ENCODE measurements at places on chromosomes 5 and 9. TPM values are rescaled to one million over a fixed set of nuclear protein-coding genes. Genes with fewer than 3 reads are reported as not detected.
A peak's percentile ranks its signal among the peaks of the same experiment; 100 is the strongest.

The NMUR2 gene
- polyA plus RNA-seq: 0.75 TPM

The DEPDC1B gene
- polyA plus RNA-seq: 15.3 TPM

The CCNJL gene
- 12.7 TPM for polyA plus RNA-seq

The CCNB1 gene
- 40.7 TPM for polyA plus RNA-seq

The GDA gene
- 97.2 TPM for polyA plus RNA-seq

The FOXD4L3 gene
- polyA plus RNA-seq: 0.12 TPM

The IGIP gene
- polyA plus RNA-seq: 9.4 TPM

The PTGER4 gene
- 11.6 TPM for polyA plus RNA-seq

The GPRIN1 gene
- polyA plus RNA-seq: 7.0 TPM

DNA sequence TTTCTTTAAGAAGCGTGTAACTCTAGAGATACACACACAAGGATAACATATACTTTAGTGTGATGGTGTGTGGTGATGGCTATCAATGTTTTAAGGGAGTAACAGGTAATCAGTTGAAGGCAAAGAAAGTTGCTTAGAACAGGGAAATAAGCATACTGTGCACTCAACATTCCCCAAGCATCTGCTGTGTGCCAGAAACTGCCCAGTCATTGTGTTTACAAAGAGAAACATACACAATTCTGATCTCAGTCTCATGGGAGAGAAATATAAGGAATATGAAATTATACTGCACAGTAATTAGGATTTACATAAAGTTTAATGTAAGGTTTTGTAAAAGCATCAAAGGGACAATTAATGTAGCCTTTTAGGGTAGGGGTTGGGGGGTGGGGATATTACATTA lies 224.1 kb upstream of the TYRP1 start:
- no peak overlapping the region for H3K27ac ChIP-seq
- H3K27me3 ChIP-seq: no peaks in the 10 kb centered on the region
- DNase-seq: no peak
- no peaks in the 10 kb centered on the region for H3K4me1 ChIP-seq
- H3K4me3 ChIP-seq: no peak overlapping the region

DNA sequence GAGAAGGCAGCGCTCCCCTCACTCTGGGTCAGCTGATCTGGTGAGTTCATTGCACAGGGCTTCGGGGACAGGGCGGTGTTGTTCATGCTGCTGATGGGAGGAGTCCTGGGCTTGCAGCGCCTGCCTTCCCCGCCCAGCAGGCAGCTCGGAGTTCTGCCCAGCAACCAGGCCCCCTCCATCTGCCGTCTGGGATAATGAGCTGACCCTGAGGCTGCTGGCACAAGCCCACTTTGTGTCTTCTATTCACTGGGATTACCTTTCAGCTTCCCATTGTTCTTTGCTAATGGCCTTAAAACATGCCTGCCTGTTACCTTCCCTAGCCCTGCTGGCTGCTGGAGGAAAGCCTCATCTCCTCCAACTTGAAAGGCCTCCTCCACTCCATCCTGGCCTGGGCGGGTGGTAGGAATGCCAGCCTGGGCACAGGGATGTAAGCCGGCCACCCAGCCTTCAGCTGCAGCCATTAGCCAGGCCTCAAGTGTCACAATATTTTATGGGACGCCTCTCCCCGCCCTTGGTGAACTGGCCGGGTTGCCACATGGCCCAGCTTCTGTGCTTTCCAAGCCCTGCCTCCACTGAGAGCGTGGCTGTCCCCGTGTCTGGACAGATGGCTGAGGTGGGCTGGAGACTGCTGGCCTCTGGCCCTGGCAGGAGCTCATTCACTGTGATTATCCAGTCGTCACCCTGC lies 70.4 kb downstream of the GADD45G start:
- peak; percentile 65 for DNase-seq
- H3K36me3 ChIP-seq: no peaks in the 10 kb centered on the region
- peak overlapping the region; percentile 28 for H3K27ac ChIP-seq
- H3K4me1 ChIP-seq: peaks cover 26% of the 10 kb centered on the region
- no peak overlapping the region for H3K4me3 ChIP-seq
- H3K27me3 ChIP-seq: no peaks in the 10 kb centered on the region

- H3K36me3 ChIP-seq: no peaks in the 10 kb centered on the region
- DNase-seq: no peak
- H3K27me3 ChIP-seq: no peaks in the 10 kb centered on the region
Measured at GRCh38 chr5:15992918-15993317, 186.7 kb downstream of the MARCHF11 start.

- H3K4me3 ChIP-seq: no peak overlapping the region
- no peak for DNase-seq
- H3K4me1 ChIP-seq: no peaks in the 10 kb centered on the region
- no peaks in the 10 kb centered on the region for H3K27me3 ChIP-seq
Measured at GRCh38 chr9:77594963-77595362, 53.2 kb downstream of the GNA14 start.

DNA sequence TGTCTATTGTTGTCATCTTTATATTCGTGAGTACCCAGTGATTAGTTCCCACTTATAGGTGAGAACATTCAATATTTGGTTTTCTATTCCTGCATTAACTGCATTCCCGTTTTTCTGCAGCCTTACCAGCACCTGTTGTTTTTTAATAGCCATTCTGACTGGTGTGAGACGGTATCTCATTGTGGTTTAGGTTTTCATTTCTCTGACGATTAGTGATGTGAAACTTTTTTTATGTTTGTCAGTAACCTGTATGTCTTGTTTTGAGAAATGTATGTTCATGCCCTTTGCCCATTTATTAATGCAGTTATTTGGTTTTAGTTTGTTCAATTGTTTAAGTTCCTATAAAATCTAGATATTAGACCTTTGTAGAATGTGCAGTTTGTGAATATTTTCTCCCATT lies 546.0 kb upstream of the RORB start:
- no peaks in the 10 kb centered on the region for H3K4me1 ChIP-seq
- no peak overlapping the region for H3K27ac ChIP-seq

GRCh38 chr9:19252174-19252884 lies 21.8 kb downstream of the DENND4C start:
- DNase-seq: no peak
- no peak overlapping the region for H3K4me3 ChIP-seq
- no peak overlapping the region for H3K27ac ChIP-seq
- H3K36me3 ChIP-seq: peaks cover 3% of the 10 kb centered on the region
- H3K27me3 ChIP-seq: no peaks in the 10 kb centered on the region
- peaks cover 12% of the 10 kb centered on the region for H3K4me1 ChIP-seq

DNA sequence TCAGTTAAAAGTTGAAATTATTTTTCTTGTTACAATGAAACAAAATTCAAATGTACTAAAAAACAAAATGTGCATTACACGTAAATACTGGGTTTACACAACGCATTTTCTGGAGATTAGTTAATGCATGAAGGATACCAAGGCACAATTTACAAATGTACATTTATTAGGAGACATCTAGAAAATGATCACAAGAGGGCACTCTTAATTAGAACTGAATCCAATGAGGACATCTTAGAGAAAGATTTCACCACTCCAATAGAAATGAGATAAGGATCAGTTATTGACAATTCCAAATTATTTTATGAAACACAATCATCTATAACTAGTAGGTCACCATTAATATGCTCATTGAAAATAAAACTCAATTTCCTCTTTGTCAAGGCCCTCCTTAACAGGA lies 36.6 kb upstream of the CDH12 start:
- no peak overlapping the region for H3K27ac ChIP-seq
- no peaks in the 10 kb centered on the region for H3K27me3 ChIP-seq
- no peak overlapping the region for H3K4me3 ChIP-seq
- H3K4me1 ChIP-seq: no peaks in the 10 kb centered on the region
- H3K36me3 ChIP-seq: no peaks in the 10 kb centered on the region

GRCh38 chr9:131464354-131465000 lies 38.2 kb upstream of the POMT1 start:
- peaks cover 88% of the 10 kb centered on the region for H3K36me3 ChIP-seq
- no peak overlapping the region for H3K27ac ChIP-seq
- DNase-seq: no peak

GRCh38 chr5:110536120-110537115 lies 190.1 kb downstream of the TMEM232 start:
- no peak for DNase-seq
- no peaks in the 10 kb centered on the region for H3K27me3 ChIP-seq
- no peak overlapping the region for H3K4me3 ChIP-seq
- peaks cover 12% of the 10 kb centered on the region for H3K4me1 ChIP-seq

GRCh38 chr5:179051784-179052183 lies 8.4 kb upstream of the ZNF354C start:
- H3K4me3 ChIP-seq: no peak overlapping the region
- no peaks in the 10 kb centered on the region for H3K27me3 ChIP-seq
- DNase-seq: no peak
- no peaks in the 10 kb centered on the region for H3K4me1 ChIP-seq
- no peak overlapping the region for H3K27ac ChIP-seq

- no peak for DNase-seq
- H3K4me3 ChIP-seq: no peak overlapping the region
- H3K27ac ChIP-seq: no peak overlapping the region
- H3K36me3 ChIP-seq: no peaks in the 10 kb centered on the region
- no peaks in the 10 kb centered on the region for H3K27me3 ChIP-seq
Measured at GRCh38 chr9:83315649-83316048, 222.6 kb downstream of the FRMD3 start.

- DNase-seq: no peak
- peak overlapping the region; percentile 96 for H3K4me3 ChIP-seq
- peaks cover 12% of the 10 kb centered on the region for H3K36me3 ChIP-seq
- H3K27ac ChIP-seq: peak overlapping the region; percentile 96
- H3K4me1 ChIP-seq: peaks cover 38% of the 10 kb centered on the region
Measured at GRCh38 chr9:93132946-93133680, 938 bp downstream of the NINJ1 start.

- no peaks in the 10 kb centered on the region for H3K27me3 ChIP-seq
- no peaks in the 10 kb centered on the region for H3K4me1 ChIP-seq
- H3K27ac ChIP-seq: no peak overlapping the region
- no peak overlapping the region for H3K4me3 ChIP-seq
- no peaks in the 10 kb centered on the region for H3K36me3 ChIP-seq
Measured at GRCh38 chr5:3339798-3340115, 255.9 kb upstream of the IRX1 start.

DNA sequence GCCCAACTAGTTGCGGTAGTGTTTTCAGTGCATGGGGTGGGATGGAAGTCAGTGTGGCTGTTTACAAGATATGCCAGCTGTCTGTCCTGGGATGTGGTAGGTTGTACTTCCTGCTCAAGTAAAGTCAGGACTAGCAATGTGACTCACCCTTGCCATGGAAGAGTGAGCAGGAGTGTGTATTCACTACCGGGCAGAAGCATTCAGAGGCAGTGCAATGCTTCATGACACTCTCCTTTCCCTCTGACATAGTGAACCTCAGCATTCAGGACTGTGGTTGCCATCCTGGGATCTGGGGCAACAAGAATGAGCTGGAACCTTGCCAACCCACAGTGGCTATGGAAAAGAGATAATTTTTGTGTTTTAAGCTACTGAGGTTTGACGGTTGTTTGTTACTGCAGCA lies 68.9 kb downstream of the BOD1 start:
- H3K36me3 ChIP-seq: no peaks in the 10 kb centered on the region
- no peak for DNase-seq
- H3K27ac ChIP-seq: no peak overlapping the region
- no peak overlapping the region for H3K4me3 ChIP-seq
- no peaks in the 10 kb centered on the region for H3K27me3 ChIP-seq

DNA sequence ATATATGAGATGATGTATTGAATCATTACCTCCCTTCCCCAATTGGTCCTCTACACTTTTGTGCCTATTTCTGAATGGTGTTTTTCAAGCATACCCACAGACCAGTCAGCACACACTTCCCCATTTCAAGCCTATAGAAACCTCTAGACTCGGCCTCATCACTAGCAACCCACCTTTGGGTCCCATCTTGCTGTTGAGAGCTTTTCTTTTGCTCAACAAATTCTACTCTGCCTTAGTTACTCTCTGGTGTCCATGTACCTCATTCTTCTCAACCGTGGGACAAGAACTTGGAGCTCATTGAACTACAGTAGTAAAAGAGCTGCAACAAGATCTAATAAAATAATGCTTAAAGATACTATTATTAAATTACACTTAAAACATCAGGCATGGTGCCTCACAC lies 49.0 kb upstream of the KDM4C start:
- no peak for DNase-seq
- H3K36me3 ChIP-seq: no peaks in the 10 kb centered on the region
- H3K27me3 ChIP-seq: no peaks in the 10 kb centered on the region
- no peak overlapping the region for H3K4me3 ChIP-seq
- peaks cover 3% of the 10 kb centered on the region for H3K4me1 ChIP-seq
- no peak overlapping the region for H3K27ac ChIP-seq

- no peak overlapping the region for H3K4me3 ChIP-seq
- no peaks in the 10 kb centered on the region for H3K27me3 ChIP-seq
- no peak overlapping the region for H3K27ac ChIP-seq
- DNase-seq: no peak
- H3K4me1 ChIP-seq: no peaks in the 10 kb centered on the region
Measured at GRCh38 chr9:121253821-121254501, 14.0 kb upstream of the GSN start.

- H3K4me1 ChIP-seq: peaks cover 3% of the 10 kb centered on the region
- H3K36me3 ChIP-seq: no peaks in the 10 kb centered on the region
- H3K4me3 ChIP-seq: no peak overlapping the region
- no peak overlapping the region for H3K27ac ChIP-seq
Measured at GRCh38 chr9:123368536-123369153, 12.6 kb downstream of the CRB2 start.

DNA sequence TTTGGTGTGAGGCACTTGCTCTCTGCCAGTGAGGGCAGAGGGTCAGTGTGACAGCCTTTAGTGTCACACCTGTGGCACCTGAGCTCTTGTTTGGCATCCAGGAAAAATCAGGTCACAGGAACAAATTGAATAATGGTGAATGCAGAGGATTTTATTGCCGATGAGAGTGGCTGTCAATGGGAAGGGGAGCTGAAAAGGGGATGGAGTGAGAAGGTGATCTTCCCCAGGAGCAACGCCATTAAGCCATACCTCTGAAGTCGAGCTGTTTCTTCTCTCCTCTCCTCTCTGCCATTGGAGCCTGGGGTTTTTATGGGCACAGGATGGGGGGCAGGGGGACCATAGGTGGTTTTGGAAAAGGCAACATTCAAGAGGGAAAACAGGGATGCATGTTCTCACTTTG lies 2.4 kb upstream of the HSD17B4 start:
- no peak for DNase-seq
- H3K27me3 ChIP-seq: no peaks in the 10 kb centered on the region
- no peak overlapping the region for H3K27ac ChIP-seq

- no peak for DNase-seq
- no peaks in the 10 kb centered on the region for H3K4me1 ChIP-seq
- no peak overlapping the region for H3K27ac ChIP-seq
- peaks cover 4% of the 10 kb centered on the region for H3K36me3 ChIP-seq
- no peak overlapping the region for H3K4me3 ChIP-seq
Measured at GRCh38 chr5:113053511-113053995, 77.0 kb downstream of the DCP2 start.

DNA sequence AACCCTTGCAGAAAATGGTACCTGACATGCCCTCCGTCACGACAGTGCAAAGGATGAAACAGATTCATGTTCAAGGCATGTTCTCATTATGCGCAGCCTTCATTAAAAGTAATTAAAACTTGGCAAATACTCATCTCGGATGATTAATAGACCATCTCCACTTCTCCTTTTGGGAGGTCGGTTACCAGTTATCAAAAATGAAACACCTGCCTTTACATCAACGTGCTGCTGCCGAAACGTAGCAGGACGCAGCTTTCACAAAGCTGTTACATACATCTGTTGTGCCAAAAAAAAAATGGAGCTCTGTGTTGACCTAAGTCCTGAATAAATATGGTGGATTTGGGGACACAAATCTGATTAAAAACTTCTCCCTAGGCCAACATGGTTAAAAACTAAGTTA lies 75.7 kb downstream of the PTCH1 start:
- H3K36me3 ChIP-seq: peaks cover 29% of the 10 kb centered on the region
- DNase-seq: no peak
- H3K27me3 ChIP-seq: no peaks in the 10 kb centered on the region
- no peak overlapping the region for H3K27ac ChIP-seq

- no peaks in the 10 kb centered on the region for H3K27me3 ChIP-seq
- no peaks in the 10 kb centered on the region for H3K36me3 ChIP-seq
- peaks cover 21% of the 10 kb centered on the region for H3K4me1 ChIP-seq
- no peak for DNase-seq
- H3K27ac ChIP-seq: no peak overlapping the region
Measured at GRCh38 chr5:173796721-173797495, 91.2 kb upstream of the CPEB4 start.

All from large intestine (tissue), 12 donors.